ENCODE measurements at places on chromosomes 11 and 22.

- no peak for DNase-seq
Measured at GRCh38 chr11:705646-706438, at the start of gene EPS8L2. TSS of gene EPS8L2 (plus strand) at chr11:706231. CDS start at chr11:709408, 3,177 bp downstream.

DNA sequence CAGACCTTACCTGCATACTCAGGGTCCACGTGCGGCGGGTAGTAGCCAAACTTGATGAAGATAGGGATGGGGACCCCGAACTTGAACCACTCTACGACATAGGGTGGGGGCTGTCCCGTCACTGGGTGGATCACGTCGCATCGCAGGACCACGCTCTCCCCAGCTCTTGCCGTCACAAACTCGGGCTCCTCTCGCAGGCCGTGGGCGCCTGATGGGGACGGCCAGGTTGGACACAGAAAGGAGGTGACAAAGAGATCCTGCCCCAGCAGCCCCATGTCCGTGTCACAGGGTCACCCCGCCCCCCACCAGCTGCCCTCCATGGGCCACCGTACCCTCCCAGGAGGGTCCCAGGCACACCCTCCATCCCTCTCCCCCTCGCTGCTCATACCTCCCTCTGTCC lies 10.7 kb downstream of the IGSF9B start:
- no peak for DNase-seq

DNA sequence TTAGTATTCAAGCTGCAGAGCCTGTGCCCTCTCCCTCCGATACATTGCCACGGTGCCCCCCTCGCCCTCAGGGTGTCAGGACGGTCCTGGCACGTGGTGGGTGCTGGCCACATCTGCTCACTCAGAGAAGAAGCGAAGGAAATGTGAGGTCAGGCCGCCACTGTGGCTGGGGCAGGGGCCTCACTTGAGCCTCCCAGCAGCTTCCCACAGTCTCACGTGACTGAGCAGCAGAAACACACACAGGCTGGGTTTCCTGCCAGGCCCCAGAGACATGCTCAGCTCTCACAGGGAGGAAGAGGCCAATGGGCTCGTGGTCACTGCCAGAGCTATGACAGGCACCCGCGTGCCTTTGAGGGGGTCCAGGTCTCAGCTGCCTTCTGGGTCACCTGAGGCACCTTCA lies 37.9 kb upstream of the PRR5 start:
- peak; percentile 67 for DNase-seq

- no peak for DNase-seq
Measured at GRCh38 chr11:94125407-94126115, 3.1 kb upstream of the PANX1 start.

DNA sequence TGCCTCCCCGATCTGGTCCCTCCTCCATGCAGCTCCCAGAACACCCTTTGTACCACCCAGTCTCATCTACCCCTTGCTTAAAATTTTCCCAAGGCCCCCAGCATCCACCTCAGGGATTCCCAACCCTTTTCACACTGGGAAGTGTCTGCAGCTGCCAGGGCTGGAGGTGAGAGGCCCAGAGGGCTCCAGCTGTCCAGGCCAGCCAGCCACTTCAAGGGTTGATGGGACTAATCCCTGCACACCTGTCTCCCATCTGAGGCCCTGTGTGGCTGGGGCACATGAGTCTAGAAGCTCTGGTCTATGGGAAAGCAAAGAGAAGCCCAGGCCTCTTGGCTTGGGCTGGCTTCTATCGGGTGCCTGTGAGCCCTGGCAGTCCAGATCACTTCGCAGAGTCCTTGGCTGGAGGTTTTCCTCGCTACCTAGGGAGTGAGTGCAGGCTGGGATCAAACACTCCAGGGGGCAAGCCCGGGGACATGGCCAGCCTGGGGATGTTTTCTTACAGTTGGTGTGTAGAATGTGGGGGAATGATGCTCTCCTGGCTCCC lies 41.1 kb upstream of the TPBGL start:
- DNase-seq = no peak

- no peak for DNase-seq
Measured at GRCh38 chr11:79402912-79403311, 37.9 kb downstream of the TENM4 start.
